ENCODE measurements at places on chromosomes 12 and 14.

DNA sequence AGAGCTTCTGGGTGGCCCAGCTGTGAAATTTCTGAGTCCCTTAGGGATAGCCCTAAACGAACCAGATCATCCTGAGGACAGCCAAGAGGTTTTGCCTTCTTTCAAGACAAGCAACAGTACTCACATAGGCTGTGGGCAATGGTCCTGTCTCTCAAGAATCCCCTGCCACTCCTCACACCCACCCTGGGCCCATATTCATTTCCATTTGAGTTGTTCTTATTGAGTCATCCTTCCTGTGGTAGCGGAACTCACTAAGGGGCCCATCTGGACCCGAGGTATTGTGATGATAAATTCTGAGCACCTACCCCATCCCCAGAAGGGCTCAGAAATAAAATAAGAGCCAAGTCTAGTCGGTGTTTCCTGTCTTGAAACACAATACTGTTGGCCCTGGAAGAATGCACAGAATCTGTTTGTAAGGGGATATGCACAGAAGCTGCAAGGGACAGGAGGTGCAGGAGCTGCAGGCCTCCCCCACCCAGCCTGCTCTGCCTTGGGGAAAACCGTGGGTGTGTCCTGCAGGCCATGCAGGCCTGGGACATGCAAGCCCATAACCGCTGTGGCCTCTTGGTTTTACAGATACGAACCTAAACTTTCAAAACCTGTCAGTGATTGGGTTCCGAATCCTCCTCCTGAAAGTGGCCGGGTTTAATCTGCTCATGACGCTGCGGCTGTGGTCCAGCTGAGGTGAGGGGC lies 38.9 kb downstream of the DAD1 start:
- DNase-seq: no peak

- no peak for DNase-seq
Observed at GRCh38 chr12:58860056-58860787, 60.1 kb downstream of the LRIG3 start.

DNA sequence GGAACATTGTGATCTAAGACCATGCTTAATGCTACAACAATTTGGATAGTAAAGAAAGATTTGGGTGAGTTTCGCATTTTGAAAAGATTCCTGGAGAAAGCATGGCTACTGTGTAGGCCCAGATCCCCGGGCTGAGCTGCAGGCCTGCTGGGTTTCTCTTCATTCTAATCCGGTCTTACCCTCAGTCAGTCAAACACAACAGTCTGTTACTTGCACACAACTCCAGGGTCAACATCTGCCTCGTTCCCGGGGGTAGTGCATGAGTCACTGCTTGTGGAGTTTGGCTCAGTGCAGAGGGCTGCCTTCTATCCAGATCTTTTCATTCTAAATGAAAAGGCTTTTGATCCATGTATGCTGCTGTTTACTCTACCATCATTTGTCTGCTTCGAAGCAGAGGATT lies 60.4 kb upstream of the SEL1L start:
- no peak for DNase-seq

GRCh38 chr14:65287264-65288131 lies 125.0 kb upstream of the FUT8 start:
- DNase-seq: peak; percentile 16

- no peak for DNase-seq
Observed at GRCh38 chr14:102417646-102418045, 54.9 kb downstream of the TECPR2 start.

GRCh38 chr12:106598003-106598402 lies 15.2 kb downstream of the RFX4 start:
- DNase-seq: no peak

DNA sequence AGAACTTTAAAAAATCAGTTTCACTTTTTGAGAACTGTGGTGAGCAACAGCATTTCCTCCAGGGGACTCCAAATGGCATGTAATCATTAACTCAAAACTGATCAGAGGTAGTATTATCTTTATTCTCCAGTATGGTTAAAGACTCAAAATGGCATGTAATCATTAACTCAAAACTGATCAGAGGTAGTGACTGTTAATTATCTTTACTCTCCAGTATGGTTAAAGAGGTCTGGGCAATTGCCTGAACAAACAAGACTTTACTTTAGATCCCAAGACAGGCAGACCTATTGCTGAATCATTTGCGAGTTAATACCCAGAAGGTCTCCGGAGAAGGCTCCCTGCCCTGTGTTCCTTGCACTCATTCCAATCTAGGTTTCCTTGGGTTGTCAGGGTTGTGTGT lies 6.6 kb upstream of the ACADS start:
- DNase-seq: no peak

GRCh38 chr14:106215229-106215628 lies 688.8 kb downstream of the TMEM121 start:
- no peak for DNase-seq
